ENCODE measurements at places on chromosomes 1 and 21. TPM values are rescaled to one million over a fixed set of nuclear protein-coding genes. Genes with fewer than 3 reads are reported as not detected.

GRCh38 chr1:85330214-85330631 is 53.8 kb upstream of the BCL10 start:
- no peak for DNase-seq

DNA sequence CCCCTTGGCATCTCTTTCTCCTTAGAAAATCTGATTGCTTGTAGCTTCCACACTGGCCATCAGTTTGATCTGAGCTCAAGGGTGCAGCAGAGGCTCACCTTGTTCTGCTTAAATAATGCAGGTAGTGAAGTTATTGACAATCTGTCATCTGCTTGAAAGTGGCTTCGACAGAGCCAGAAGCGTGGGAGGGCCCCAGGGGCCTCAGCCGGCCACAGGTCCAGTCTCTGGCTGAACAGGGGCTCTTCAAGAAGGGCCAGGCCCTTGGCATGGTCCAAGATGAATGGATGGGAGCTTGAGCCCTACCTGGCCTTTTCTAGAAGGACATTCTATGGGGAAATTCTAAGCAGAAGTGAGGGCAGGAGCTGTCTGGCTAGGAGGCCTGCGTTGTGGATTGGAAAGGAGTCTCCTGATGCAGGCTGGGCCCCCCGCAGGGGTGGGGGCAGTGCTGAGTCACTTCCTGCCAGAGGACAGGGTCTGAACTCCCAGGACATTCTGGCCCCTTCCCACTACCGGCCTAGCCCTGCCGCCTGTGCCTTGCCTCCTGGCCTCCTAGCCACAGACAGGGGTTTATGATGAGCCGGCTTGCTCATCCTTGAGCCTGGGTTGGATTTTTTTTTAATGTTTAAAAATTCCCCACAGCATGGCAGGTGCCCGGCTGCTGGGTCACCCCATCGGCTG is 162.3 kb upstream of the VAMP3 start:
- DNase-seq = peak; percentile 35

The ITPKB gene
- total RNA-seq = 22.4 TPM

GRCh38 chr1:12001249-12001917 is 17.9 kb upstream of the MIIP start:
- no peak for DNase-seq

The AKR7A2 gene
- total RNA-seq = 18.8 TPM

- no peak for DNase-seq
Measured at GRCh38 chr21:38350684-38351083, 93.9 kb downstream of the KCNJ15 start.

DNA sequence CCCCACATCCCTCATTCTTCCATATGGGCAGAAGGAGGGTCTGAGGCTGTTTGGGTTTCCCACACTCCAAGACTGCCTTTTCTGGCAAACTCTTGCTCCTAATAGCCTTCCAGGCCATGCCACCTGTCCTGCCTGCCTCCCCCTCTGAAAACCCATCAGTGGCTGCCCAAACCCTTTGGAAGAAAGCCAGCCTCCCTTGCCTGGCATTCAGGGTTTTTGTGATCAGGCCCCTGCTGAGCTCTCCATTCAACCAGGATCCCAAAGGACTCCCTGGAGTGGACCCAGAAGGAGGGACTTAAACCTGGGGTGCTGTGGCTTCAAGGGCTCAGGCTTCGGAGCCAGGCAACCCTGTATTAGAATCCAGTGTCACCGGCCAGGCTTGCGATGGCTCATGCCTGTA is 4.2 kb upstream of the GUCA2A start:
- DNase-seq = no peak

DNA sequence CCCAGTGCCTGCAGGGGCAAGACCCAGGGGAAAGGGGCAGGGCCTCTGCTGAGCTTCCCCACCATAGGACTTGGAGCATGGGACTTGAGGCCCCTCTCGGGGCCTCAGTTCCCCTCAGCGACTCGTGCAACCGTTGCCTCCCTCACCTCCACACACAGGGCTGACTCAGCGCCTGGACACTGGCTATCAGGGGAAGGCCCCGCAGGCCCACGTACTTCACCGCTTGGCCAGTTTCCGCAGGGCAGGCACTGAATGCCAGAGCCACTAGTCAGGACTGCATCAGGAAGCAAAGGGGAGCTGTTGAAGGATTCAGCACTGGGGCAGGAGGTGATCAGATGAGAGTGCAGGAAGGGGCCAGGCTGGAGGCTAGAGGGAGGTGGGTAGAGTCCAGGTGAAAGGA is 15.5 kb upstream of the FAM131C start:
- peak; percentile 63 for DNase-seq

DNA sequence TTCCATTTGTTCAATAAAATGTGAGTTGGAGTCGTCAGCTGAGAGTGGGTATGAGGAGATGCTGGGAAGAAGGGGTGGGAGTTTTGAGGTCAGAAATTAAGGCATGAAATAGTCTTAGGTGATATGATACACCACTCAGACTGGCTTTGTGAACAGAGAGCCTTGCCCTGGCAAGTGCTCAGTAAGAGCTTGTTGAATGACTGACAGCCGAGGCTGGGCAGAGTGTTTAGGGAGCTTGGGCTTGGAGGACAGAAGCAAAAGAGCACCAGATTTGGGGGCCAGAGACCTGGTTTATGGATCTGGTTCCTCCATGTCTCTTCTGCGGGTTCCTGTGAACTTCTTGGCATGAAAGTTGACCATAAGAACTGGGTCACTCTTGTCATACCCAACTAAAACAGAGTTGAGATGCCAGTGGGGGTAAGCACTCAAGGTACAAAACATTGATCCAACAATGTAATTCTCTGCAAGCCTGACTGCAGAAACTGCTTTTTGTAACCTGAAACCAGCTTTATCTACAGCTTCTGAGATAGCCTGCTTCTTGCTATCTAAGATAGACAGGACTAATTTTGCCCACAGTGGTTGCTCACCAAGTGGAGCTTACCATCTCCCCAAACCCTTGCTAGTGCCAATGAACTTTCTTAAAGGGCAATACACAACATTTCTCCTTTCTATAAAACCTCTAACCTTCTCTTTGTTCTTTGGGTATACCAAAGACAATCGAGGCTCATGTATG is 126.4 kb downstream of the TENT5C start:
- DNase-seq = no peak

DNA sequence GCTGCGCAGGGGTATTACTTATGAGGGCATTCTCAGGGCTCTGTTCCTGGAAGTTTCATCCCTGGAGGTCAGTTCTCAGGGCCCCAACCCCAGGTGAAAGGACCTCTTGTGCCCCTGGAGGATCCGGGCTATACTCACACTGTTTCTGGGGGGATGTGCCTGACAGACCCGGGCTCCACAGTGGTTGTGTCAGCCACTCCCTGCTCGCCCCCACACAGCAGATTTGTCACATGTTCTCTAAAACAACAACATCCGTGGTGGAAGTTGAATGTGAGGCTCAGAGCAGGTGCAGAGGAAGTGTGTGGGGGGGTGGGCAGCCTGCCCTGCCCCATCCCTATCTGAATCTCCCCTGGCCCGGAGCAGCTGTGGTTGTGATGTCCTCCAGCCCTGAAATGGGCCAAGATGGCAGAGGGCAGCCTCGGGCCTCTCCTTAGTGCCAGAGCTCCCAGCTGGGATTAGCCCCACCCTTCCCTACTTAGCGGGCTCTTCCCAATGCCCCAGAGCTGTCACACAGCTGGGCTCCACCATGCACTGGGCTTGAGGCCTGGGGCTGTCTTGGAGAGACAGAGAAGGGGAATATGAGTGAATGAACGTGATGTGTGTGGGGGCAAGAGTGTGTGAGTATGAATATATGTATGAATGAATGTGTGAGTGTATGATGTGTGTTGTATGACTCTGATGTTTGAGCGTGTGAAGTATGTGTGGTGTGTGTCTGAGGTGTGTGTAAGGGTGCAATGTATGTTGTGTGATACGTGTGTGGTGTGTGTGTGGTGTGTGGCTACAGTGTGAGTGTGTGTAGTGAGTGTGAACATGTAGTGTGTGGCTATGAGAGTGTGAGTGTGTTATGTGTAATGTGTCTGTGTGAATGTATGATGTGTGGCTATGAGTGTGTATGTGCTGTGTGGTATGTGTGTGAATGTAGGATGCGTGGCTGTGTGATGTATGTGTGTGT is 1.5 kb upstream of the FCMR start:
- peak; percentile 78 for DNase-seq

GRCh38 chr1:172140072-172140471 is 280.4 kb upstream of the C1orf105 start:
- DNase-seq = no peak

DNA sequence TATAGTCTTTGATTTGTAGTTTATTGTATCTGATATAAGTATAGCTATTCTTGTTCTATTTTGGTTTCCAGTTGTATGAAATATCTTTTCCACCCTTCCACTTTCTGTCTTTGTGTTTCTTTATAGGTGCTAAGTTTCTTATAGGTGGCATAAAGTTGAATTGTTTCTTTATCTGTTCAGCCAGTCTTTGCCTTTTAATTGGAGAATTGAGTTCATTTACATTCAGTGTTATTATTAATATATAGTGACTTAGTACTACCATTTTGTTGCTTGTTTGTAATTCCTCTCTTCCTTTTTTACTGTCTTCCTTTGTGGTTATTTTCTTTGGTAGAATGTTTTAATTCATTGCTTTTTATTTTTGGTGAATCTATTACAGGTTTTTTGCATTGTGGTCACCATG is 77.7 kb downstream of the MAGI3 start:
- DNase-seq = no peak

DNA sequence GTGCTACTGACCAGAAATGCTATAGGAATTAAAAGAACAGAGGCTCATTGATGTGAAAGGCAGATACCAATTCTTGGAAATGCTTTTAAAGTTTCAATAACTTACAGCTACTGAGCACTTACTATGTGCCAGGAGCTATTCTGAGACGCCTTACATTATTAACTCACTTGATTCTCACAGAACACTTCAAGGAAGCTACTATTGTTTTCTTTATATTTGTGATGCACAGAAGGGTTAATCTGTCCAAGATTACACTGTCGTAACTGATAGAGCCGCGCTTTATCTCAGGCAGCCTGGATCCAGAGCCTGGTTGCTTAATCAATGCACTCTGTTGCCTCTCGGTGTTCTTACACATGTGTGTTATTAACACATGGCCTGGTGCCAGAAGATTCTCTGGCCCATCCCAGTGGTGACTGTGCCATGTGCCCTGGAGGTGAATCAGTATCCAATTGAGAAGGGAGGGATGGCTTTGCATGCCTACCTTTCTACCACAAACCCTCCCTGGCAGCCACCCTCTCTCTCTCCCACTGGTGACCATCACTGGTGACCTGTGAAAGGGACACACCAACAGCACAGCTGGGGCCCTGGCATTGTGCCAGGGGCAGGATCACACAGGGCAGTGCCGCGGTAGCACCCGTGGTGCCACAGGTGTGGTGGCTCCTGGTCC is 8.8 kb downstream of the FMO1 start:
- DNase-seq = no peak

DNA sequence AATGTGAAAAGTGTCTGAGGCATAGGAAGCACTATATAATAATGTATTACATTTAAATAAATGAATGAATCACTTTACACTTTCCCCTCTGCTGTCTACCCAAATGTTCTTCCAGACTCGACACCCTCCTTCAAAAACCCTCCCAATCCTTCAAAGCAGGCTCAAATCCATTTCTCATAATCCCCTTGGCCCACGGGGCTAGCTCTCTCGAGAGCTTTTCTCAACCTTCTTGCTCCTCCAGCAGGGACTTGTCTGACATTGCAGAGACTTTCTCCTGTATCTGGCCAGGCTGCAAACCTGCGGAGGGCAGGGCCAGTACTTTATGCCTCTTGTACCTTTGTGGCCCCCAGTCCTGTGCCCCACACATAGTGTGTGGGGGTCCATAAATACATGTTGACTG is 14.1 kb upstream of the CNTN2 start:
- no peak for DNase-seq

GRCh38 chr1:5915587-5916571 is 76.3 kb downstream of the NPHP4 start:
- peak; percentile 43 for DNase-seq

GRCh38 chr1:65505547-65506300 is 85.3 kb downstream of the LEPR start:
- DNase-seq = no peak

DNA sequence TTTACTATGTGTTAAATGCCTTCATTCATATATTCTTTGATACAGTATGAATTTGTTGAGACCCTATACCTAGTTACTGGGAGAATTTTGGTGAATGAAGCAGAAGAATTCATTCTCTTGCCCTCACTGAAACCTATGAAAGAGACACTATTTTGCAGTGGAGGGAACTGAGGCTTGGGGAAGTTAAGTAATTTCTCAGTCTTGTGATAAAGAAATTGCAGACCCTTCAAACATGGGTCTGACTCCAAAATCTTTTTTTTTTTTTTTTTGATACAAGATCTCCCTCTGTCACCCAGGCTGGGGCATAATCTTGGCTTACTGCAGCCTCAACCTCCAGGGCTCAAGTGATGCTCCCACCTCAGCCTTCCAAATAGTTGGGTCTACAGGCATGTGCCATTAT is 132.1 kb downstream of the DNM3 start:
- DNase-seq = no peak

- no peak for DNase-seq
Measured at GRCh38 chr21:36193200-36193599, 36.6 kb downstream of the DOP1B start.

The HTR6 gene
- not detected for total RNA-seq

The SIM2 gene
- total RNA-seq = not detected

DNA sequence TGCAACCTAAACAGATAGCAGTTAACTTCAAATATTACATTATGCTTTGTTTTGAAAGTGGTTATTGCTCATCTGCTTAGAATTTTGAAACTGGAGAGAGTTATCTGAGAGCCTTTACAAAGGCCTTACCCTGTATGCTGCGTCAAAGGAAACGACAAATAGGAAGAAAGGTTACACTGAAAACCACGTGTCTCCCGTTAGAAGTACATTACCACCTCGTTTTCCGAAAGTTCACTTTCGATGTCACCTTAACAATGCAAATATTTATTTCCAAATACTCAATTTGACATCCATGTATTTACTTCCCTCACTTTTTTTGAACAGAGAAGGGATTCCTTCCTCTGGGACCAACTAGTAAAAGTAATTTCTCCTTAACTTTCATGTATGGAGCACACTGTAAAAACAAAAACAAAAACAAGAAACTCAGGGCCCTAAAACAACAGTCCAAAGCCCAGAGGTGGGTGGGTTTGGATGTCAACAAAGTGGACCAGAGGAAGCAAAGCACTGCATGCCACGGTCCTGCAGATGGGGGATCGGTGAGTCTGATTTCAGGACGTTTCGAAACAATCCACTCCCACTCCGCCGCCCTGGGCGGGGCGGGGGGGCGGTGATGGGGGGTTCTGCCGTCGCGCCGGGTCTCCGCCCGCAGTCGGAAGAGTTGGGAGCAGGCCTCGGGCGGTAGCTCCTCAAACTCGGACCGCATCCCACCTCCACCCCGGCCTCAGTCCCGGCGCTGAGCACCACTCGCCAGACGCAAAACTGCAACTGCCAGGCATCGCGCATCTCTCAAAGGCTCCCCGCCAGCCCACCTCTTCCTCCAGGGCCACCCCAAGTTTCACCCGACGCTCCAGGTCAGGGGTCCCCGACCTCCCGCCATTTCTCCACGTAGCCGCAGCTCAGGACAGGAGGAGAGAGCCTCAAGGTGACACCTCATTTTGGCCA is 841 bp downstream of the ADSS2 start:
- DNase-seq = peak; percentile 88

GRCh38 chr1:8382051-8382505 is 64.2 kb downstream of the SLC45A1 start:
- DNase-seq = no peak

GRCh38 chr21:22174746-22175145 is 1176.5 kb downstream of the NCAM2 start:
- DNase-seq = no peak

The IGSF9 gene
- 0.10 TPM for total RNA-seq

Measured in posterior vena cava (tissue), 2 donors.